Activated naive CD8-positive, alpha-beta T cell treated with anti-CD3 and anti-CD28 coated beads, Interleukin-2, amount 50 U/mL, for 24 hours (primary cell): ENCODE measurements at places on chromosomes 1 and 21.

- H3K27ac ChIP-seq, result no peak overlapping the region
- DNase-seq, result no peak
- H3K36me3 ChIP-seq, result no peaks in the 10 kb centered on the region
- peaks cover 16% of the 10 kb centered on the region for H3K4me1 ChIP-seq
- H3K27me3 ChIP-seq, result no peaks in the 10 kb centered on the region
- H3K4me3 ChIP-seq, result no peak overlapping the region
These were observed 169.9 kb downstream of the HS2ST1 start for GRCh38 chr1:87084244-87084836.

- no peaks in the 10 kb centered on the region for H3K27me3 ChIP-seq
- H3K36me3 ChIP-seq, result peaks cover 2% of the 10 kb centered on the region
- no peak overlapping the region for H3K4me3 ChIP-seq
- no peak for DNase-seq
These were observed 7.8 kb upstream of the ANKRD35 start for GRCh38 chr1:145893306-145894055.

DNA sequence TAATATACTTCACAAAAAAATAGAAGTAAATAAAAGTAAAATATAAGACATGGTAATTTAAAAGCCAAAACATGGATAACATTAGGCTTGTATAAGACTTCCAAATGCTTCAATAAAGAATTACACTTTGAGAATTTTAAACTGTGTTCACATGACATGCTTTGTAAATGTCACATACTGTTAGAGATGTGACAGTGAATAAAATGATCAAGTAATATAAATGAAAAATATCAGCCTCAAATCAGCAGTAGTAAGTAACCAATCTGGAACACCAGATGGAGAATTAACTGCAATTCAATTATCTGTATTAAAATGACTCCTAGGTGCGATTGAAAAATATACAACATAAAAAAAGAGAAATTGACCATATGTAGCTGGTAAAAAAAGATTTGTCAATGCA lies 1260.8 kb downstream of the BRINP3 start:
- no peaks in the 10 kb centered on the region for H3K4me1 ChIP-seq
- H3K27me3 ChIP-seq, result no peaks in the 10 kb centered on the region
- DNase-seq, result no peak
- no peak overlapping the region for H3K27ac ChIP-seq

DNA sequence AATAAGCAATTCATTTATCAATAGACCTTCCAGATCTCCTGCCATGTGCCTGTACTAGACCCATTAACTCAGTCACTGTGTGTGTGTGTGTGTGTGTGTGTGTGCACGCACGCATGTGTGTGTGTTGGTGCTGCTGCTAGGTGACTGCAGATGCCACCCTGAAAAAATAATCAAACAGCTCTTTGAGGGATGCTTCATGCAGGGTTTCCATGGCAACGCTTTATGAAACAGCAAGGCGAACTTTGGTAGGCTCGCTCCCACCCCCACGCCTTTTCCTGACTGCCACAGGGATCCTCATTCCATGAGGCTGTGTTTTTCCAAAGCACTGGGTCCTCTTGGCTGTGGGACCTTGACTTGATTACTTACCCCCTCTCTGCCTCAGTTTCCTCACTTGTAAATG lies 94.0 kb downstream of the HMGB4 start:
- no peaks in the 10 kb centered on the region for H3K4me1 ChIP-seq
- no peak for DNase-seq
- H3K27me3 ChIP-seq, result peaks cover 2% of the 10 kb centered on the region
- H3K36me3 ChIP-seq, result no peaks in the 10 kb centered on the region

DNA sequence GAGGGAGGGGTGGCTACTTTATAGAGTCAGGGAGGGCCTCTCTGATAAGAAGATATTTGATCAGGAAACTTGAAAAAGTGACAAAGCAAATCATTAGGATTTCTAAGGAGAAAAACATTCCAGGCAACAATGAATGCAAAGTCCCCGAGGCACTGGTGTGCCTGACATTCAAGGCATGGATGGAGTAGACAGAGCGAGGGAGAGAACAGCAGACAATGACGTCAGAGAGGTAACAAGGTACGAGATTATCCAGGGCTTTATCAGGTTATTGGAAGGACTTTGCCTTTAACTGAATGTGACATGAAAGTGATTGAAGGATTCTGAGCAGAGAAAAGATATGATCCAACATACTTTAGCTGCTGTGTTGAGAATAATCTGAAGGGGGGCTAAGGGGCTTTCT lies 72.4 kb upstream of the GNG4 start:
- no peak overlapping the region for H3K27ac ChIP-seq
- H3K27me3 ChIP-seq, result no peaks in the 10 kb centered on the region
- peaks cover 30% of the 10 kb centered on the region for H3K36me3 ChIP-seq
- H3K4me1 ChIP-seq, result no peaks in the 10 kb centered on the region
- no peak for DNase-seq
